Keratinocyte (primary cell): ENCODE measurements at places on chromosomes 2 and 18. TPM values are rescaled to one million over a fixed set of nuclear protein-coding genes. Genes with fewer than 3 reads are reported as not detected.

The KIDINS220 gene
- polyA plus RNA-seq, result 23.9 to 28.8 TPM (median 26.6 TPM) in 3 replicates

The C2orf78 gene
- not detected in 3 replicates for polyA plus RNA-seq

The DSG4 gene
- 0.18 to 0.50 TPM (median 0.19 TPM) in 3 replicates for polyA plus RNA-seq

The ACVR1C gene
- 0.03 to 0.54 TPM (median 0.20 TPM) in 3 replicates for polyA plus RNA-seq

The CCDC68 gene
- polyA plus RNA-seq, result 1.4 to 2.7 TPM (median 2.3 TPM) in 3 replicates

The CPS1 gene
- 21.7 to 33.0 TPM (median 25.6 TPM) in 3 replicates for polyA plus RNA-seq

The TMEM131 gene
- 16.7 to 25.5 TPM (median 23.4 TPM) in 3 replicates for polyA plus RNA-seq
